ENCODE measurements at places on chromosomes 6 and 20.

DNA sequence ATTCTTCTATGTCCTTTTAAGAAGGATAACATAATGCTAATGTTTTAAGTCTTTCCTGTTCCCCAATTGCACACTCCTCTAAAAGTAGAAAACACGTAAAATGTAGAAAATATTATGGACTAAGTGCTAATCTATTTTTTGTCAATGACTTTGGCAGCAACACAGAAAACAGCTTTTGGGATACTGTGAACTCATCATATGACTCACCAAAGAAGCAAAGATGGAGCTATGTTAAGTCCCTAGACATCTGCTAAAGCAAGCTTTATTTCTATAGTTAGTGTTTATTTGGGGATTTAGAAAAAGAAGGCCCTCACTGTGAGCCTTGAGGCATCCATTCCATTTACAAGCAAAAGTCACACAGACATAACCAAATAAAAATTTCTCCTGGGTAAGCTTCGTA is 23.0 kb downstream of the OPN5 start:
- DNase-seq: no peak

DNA sequence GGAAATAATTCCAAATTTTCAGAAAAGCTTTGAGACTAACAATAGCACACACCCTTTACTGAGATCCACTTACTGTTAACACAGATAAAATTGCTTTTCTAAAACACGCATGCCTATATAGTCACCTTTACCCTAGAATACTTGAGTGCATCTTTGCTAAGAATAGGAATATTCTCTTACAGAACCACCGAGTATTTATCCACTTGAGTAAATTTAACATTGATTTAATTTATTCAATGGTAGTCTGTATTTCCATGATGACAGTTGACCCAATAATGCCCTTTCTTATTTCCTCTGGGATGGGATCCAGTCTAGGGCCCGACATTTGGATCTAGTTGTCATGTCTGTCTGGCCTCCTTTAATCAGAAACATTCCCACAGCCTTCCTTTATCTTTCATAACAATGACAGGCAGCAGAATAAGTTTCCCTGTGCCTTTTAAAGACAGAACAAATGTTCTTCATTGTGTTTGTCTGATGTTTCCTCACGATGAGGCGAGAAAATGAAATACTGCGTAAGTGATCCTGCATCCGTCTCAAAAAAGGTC is 56.6 kb upstream of the ERVFRD-1 start:
- DNase-seq: no peak

DNA sequence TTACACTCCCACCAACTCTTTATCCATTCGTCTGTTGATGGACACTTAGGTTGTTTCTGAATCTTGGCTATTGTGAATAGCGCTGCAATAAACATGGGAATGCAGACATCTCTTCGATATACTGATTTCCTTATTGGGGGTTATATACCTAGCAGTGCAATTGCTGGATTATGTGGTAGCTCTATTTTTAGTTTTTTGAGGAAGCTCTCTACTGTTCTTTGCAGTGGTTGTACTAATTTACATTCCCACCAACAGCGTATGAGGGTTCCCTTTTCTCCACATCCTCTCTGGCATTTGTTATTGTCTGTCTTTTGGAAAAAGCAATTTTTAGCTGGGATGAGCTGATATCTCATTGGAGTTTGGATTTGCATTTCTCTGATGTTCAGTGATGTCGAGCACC is 4.6 kb upstream of the PFDN4 start:
- no peak for DNase-seq

DNA sequence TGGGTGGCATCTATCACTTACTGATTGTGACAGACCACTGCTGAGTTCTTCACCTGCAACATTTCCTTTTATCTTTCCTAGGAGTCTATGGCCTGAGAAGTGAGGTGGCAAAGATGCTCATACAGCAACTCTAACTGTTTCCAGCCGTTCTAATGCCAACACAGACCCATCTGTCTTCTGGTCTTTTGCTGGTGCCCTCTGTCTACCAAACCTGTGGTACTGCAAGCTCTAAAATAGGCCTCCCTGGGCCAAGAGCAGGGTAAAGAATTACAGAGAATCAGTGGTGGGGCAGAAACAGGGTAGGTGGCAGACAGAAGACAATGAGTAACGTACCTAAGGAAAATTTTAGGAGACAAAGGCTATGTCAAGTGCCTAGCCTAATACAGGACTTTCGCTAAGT is 611.0 kb upstream of the FLRT3 start:
- DNase-seq: no peak

DNA sequence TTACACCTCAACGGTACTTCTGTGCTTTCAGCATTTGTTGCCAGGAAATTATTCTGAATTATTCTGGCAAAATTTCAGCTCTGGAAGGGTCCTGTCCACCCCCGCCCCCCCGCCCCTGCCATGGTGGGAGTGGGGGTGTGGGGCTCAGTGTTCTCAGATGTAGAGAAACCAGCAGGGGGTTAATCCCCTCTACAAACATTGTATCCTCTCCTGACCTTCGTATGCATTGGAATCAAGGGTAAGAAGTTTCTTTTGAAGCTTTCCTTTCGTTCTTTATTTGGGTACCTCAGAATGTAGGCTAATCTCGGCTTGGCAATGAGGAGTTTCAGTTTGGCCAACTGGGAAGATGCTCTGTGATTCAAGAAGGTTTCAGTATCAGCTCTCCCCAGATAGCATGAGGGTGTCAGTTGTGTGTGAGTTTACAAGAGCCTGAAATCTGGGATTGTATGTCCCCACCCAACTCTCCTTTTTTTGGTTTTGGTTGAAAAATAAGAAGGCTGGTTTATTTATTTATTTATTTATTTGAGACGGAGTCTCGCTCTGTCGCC is 25.5 kb upstream of the OLIG3 start:
- DNase-seq: no peak

- DNase-seq: no peak
These were observed 64.9 kb upstream of the ZNF337 start for GRCh38 chr20:25761596-25761995.

DNA sequence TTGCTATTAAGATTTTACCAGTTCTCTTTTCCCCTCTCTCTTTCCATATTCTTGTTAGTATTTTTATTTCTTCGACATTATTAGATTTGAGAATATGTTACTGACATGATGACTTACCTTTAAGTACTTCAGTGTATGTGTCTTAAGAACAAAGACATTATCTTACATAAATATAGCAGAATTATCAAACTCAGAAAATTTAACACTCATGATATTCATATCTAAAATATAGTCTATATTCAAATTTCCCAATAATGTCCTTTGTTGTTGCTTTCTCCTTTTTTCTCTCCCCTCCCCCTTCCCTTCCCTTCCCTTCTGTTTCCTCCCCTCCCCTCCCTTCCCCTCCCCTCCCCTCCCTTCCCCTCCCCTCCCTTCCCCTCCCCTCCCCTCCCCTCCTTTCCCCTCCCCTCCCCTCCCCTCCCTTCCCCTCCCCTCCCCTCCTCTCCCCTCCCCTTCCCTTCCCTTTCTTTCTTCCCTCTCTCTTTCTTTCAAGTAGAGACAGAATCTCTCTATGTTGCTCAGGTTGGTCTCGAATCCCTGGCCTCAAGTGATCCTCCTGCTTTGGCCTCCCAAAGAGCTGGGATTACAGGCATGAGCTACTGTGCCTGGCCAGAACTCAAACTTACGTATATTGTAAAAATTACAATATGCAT is 56.5 kb downstream of the RSPH3 start:
- DNase-seq: no peak

- DNase-seq: no peak
These were observed 12.4 kb downstream of the B4GALT5 start for GRCh38 chr20:49701241-49701790.

DNA sequence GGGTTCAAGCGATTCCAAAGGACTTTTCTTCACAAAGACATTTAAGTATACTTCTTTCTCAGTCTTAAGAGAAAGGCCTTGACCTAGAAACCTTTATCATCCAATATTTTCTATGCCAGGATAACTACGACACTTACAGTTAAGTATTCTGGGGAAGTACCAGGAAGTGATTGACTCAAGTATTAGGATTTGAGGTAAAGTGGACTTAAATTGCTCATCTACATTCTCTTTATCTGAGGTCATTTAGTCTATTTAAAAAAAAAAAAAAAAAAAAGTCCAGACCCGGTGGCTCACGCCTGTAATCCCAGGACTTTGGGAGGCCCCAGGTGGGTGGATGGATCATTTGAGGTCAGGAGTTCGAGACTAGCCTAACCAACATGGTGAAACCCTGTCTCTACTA is 114.7 kb downstream of the ZFAND3 start:
- no peak for DNase-seq
